ENCODE measurements at places on chromosomes 5 and 9.

- DNase-seq, result no peak
These were observed 275.3 kb downstream of the HTR1A start for GRCh38 chr5:63686938-63687337.

DNA sequence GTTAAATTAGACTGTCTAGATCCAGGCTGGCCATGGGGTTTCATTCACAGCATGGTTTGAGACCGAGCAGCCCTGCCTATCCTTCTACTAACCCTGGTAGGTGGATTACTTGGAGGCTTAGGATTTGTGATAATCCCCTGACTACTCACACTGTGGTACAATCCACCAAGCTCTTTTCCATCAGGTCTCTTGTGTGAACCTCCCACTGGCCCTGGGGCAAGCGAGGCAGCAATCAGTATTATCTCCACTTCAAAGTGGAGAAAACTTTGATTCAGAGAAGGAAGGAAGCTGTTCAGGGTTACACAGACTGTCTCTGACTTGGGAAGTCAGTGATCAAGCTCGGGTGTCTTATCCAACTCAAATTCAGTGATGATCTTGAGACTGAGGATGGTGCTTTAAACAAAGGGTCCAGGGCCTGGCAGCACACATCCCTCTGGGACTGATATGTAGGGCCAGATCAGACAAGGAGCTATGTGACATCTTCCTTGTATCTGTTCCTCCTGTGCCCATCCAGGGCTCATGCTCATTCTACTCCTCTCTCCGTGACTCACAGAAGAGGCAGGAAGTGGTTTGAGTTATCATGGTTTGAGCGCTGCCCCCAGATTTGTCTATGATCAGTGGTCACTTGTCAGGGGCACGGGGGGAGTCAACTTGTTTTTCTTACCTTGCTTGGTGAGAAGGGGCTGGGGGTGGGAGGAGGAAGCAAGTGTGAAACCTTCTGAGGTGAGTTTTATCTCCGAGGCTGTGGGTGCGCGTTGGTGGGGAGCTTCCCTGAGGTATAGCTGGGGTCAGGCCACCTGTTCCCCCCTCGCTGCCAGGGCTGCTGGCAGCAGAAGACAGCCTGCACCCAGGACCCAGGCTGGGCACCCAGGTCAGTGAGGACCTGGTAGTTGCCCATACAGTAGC lies 48.6 kb downstream of the RGS3 start:
- peak; percentile 26 for DNase-seq

DNA sequence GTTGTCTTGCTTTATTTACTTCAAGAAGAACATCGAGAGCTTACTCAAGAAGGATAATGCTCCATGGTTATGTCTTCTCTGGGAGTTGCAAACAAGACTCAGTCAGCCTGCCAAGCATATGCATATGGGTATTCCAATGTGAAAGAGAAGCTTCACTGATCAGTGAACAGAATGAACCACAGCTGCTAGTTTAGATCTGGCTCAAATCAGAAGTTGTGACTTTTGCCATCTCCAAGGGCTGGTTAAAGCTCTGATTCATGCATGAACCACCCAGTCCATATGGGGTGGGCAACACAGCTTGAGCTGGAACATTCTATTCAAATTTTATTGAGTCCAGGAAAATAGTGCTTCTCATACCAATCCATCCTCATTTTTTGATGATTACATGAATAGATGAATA lies 50.0 kb downstream of the ATPSCKMT start:
- DNase-seq, result no peak

- no peak for DNase-seq
These were observed 409.6 kb downstream of the GADD45G start for GRCh38 chr9:90014421-90014820.

- no peak for DNase-seq
These were observed 1.5 kb upstream of the MYO10 start for GRCh38 chr5:16937503-16938161.

DNA sequence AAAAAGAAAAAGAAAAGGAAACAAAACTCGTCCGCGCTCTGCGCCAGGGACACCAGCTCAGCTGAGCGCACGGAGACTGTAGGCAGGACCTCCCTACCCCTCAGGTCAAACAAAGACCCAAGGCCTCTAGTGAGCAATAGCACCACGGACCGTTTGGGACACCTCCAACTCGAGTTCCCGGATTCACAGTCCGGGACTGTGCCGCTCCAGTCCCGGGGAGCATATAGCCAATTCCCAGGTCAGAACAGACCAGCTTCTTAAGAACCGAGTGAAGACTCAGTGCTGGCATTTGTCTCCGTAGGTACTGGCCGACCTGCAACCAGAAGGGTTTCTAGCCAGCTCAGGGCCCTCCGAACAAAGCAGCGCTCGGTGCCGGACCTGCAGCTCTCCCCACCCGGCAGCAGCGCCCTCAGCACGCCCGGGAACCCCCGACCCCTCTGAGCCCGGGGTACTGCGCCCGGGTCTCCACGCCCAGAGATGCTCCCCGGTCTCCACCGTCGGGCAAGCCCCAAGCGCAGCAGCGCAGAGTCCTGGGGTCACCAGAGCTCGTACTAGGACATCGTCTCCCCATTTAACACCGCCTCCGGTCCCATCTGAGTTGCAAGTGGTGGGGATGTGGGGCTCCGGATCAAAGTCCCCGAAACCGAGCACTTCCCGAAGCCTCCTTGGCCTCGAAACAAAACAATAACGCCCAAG lies 591 bp downstream of the ABCA1 start:
- peak; percentile 32 for DNase-seq

DNA sequence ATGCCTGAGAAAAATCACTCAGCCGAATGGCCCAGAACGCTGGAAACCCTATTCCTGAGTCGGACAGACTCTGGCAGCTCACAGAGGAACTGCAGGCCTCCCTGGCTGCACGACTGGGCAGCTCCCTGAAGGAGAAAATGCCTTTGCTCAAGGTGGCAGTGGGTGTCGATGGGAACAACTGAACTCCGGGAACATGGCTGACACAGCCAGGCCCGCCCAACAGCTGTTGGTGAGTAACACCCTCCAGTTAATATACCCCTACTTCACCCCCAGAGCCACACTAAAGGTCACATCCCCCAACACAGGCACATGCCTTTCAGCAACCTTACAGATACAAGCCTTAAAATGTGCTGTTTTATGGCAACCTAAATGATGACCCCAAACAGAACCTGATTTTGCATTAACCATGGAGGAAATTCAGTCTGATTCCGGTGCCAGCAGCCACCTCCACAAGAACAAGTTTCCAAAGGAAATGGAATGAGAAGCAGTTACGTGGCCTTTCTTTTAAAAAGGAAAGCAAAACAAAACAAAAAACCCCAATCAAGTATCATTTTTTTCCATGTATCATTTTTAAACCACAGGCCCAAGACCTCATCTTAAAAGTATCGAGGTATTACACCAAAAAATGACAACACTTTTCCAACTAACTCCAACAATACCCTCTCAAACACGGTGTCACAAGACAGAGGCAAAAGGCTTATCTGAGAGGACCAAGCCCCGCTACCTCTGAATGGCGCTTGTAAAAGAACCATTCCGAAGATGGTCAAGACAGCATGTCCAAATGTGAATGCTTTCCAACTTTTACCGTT lies 3.1 kb downstream of the KLF9 start:
- DNase-seq, result peak; percentile 22

DNA sequence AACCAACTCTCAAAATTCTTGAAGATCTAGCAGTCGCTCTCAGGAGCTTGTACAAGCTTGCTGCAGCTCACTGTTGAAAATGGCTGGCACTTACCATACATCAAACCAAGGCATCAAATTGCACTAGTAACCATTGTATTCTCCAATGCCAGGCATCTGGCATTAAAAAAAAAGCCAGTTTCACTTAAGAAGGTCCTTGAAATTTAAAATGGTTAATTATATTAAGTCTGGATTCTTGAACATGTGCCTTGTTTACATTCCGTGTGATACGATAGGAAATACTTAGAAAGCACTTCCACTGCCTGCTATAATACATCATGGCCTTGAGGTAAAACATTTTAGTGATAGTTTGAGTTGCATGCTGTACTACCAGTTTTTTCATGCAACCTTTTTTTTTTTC lies 300.7 kb downstream of the KDM4C start:
- peak; percentile 6 for DNase-seq

DNA sequence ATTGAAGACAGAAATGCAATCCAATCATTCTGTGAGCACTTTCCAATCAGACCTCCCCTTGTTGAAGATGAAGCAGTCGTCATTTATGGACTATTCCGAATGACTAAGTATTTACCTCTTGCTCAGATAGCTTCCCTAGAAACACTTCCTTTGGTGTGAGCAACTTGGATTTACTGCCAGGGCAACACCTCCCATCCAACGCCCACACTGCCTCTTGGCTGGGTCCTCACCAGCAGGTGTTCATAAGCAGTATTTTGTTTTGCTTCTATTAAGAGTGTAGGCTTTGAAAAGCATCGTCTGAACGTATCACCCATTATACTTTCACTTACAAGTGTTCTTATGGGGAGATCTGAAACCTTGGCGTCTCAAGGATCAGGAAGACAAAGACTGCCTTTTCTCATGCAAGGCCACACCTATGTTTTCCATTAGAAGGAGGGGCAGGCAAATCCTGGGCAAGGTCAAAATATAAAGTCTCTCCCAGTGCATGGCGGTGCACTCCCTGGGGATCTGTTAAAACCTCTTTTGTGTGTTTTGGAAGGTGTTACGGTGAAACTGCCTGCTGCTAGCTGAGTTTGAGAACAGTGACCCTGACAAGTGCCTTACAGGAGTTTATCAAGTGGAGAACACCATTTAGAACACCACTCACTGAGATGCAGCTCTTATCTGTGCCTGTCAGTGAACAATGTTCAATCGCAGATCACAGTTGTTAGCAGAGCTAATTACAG lies 10.6 kb upstream of the MARCHF3 start:
- DNase-seq, result peak; percentile 13

- DNase-seq, result no peak
These were observed 15.2 kb downstream of the LSM11 start for GRCh38 chr5:157758706-157759105.

All from fibroblast of skin of right quadriceps (primary cell).